ENCODE measurements at places on chromosomes 6 and 20.

DNA sequence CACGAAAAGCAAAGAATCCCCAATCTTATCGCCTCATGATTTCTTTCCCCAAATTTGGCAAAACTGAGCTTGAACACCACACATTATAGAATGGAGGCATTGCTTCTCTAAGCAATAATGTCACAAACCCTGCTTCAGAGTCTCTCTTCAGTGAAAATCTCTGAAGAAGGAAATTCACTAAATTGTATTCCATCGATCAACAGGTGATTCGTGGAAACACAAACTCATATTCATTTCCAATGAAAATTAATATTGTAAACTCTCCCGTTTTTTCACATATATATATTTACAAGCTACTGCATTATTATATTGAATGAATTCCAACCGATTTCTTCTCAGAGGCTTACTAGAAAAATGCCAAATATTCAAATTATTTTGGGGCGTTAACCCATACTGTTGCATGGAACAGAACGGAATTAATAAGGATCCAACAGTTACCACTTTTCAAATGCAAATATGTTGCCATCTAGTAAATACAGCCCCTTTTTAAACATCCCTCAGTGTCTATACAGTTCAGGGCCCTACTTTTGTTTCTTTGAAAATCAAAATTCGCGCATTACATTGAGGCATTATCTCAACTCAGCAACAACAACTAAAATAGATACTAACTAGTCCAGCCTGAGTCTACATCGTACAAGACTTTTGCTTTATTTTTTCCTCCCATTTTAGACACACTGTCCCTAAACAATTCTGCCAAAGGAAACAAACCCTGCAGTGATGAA, 1.3 kb downstream of the KIF13A start:
- DNase-seq: no peak

DNA sequence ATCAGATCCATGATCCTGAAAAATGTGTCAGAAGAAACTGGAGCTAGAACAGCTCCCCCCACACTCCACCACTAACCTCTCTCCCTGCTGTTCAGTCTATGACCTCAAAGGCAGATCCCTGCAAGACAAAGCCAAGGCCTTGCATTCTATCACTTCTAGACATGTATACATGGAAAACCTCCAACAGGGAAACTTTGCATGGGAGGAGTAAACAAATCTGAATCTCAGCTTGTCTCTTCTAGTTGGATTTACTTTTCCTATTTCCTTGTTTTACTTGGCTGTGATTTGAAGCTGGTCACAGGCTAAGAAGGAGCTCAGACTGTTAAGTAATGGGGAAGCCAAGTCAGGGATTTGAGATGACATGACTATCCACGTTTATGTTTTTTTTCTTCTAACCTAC, 456.8 kb upstream of the CHD6 start:
- no peak for DNase-seq

GRCh38 chr6:90028995-90029635, 134.8 kb downstream of the GJA10 start:
- DNase-seq: no peak

GRCh38 chr20:59027741-59028320, 4.3 kb downstream of the ATP5F1E start:
- DNase-seq: no peak
